ENCODE measurements at places on chromosomes 16 and 17.

GRCh38 chr17:63345611-63346010 is 100.5 kb downstream of the CYB561 start:
- DNase-seq = no peak

DNA sequence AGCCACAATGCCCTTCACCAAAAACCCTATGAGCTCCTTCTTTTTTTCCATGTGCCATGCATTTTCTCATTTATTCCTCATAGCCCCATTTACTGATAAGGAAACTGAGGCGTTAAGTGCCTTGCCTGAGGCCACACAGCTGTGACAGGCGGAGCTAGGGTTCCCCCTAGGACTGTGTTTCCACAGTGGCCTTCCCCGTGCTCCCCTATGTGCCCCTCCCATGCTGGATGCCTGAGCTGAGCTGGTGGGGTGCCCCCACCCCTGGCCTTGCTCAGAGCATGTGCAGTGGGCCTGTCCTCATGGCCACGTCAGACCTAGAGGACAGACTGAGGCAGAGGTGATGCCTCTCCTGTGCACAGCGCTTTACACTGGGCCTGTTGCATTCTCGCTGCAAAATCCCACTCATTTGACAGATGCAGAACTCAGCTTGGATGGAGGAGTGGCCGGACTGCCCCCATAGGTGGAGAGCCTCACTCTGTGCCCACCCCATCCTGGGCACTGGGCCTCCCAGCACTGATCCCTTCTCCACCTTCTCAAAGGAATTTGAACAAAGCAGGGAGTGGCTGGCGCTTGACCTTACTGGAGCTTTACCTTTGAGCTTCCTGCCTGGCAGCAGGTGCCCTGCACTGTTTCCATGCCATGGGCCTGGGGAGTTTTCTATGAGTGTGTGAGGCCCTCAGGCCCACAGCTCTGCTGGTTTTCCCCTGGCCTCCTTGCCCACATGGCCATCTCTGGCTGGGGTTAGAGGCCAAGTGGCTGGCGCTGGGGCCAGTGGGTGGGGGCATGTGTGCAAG is 2.6 kb downstream of the MAP2K3 start:
- DNase-seq = no peak

- no peak for DNase-seq
Measured at GRCh38 chr16:56789360-56789759, 59.4 kb downstream of the NUP93 start.

DNA sequence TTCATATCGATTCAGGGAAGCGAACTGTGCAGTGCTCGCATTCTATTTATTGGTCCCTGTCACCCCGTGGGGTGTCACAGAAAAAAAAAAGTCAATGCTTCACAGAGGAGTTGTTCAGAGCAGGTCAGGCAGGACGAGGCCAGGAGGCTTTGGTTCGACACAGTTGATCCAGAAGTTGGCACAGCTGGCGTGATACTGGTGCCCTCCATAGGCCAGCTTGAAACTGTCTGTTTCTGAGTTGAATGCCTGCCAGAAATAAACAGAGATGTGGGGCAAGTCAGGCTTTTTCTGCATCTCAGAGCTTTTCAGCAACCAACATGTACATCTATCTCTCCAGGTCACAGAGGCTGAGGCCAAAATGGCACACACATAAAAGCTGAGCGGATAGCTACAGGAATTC is 29.1 kb downstream of the DUSP14 start:
- DNase-seq = no peak

DNA sequence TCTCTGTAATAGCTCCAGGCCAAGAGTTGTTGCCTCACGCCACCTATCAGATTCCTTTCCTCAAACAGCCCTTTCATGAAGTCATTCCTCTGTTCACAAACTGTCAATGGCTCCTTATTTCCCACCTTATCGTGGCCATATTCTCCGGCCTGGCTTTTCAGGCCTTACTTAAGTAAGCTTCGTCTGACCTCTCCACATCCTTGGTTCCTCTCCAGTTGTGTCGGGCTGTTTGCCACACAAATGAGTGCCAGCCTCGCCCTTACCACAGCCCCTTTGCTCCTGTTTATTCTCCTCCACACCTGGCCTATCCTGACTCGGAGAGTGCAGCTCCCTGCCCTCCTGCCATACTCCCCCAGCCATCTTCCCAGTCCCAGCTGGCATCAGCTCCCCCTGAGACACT is 2.0 kb downstream of the TP53I13 start:
- no peak for DNase-seq

DNA sequence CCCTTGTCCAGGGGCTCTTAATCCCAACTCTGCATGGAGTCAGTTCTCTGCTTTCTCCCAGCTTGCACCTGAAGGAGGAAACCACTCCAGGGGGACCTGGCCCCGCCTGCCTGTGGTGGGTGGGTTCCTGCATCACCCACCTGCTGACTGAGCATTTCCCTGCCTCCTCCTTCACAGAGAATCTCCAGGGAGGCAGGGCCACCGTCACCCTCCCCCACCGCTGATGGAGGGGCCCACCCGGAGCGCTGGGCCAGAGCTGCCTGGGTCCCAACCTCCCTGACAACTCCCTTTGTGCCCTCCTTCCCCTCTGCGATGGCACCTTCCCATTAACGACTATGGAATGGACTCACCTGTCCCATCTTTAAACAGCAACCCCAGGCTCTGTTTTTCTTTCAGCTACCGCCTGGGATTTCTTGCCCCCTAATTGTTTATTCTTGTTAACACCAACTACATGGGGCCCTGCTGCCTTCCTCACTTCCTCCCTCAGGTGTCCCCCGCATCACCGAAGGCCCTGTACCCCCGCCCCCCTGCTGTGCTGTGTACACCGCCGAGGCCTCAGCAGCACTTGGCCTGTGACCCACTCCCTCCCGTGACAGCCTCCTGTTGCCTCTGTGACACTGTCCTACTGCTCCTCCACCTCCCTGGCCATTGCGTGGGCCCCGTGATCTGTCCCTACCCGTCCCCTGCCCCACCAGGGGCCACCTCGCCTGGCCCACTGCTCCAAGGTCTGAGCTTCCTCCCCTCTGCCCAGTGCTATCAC is 842 bp upstream of the TEDC2 start:
- no peak for DNase-seq

DNA sequence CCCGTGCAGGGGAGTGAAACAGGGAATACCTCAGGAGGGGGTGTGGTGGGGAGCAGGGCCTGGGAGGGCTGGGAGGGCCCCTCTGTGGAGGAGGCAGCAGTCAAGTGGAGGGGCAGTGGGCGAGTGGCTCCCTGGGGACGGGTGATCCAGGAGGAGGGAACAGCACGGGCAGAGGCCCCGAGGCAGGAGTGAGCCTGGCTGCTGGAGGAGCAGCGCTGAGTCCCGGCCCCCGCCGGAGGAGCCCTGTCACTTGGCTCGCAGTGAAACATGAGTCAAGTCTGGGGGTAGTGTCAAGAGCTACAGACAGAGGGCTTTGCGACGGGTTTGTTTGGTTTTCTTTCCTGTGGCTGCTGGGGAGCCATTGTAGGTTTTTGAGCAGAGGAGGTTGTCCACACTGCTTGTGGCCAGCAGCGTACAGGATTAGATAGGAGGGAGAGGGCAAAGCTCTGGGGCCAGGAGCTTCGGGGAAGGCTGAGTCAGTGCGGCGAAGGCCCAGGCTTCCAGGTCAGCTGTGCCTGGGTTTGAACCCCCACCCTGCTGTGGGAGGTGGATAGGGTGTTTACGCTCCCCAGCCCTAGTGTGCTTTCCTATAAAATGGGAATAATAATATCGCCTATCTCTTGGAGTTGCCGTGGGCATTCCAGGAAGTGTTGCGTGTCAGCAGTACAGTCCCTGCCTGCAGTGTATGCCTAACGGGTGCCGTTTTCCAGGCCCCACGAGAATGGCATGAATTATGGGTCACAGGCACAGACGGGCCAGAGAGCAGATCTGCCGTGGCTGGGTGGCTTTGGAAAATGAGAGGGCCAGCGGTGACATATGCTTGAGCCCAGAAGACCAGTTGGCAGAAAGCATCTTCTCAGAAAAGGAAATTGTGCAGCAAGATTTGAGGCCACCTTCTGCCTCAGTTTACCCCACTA is 115.9 kb upstream of the CIBAR2 start:
- DNase-seq = no peak

DNA sequence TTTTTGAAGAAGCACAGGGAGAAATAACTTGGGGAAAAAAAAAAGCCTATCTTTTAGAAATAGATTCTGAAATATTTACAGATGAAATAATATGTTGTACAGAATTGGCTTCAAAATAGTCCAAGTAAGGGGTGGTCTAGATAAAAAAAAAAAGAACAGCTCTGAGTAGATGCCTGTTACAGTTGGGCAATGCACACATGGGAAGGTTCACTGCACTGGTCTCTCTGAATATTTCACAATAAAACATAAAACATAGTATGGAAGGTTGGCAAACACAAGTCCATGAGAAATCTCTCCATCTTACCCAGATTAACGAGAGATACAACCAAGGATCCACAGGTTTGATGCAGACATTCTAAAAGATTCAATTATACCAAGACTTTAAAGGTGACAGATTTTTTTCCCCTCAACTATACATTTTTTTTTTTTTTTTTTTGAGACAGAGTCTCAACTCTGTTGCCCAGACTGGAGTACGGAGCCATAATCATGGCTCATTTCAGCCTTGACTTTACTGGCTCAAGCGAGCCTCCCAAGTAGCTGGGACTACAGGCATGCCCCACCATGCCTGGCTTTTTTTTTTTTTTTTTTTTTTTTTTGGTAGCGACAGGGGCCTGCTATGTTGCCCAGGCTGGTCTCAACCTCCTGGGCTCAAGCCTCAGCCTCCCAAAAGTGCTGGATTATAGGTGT is 58.0 kb downstream of the KANSL1 start:
- no peak for DNase-seq

GRCh38 chr17:32536736-32537643 is 50.2 kb downstream of the CDK5R1 start:
- DNase-seq = no peak

- no peak for DNase-seq
Measured at GRCh38 chr16:58264007-58264406, 30.8 kb downstream of the PRSS54 start.

DNA sequence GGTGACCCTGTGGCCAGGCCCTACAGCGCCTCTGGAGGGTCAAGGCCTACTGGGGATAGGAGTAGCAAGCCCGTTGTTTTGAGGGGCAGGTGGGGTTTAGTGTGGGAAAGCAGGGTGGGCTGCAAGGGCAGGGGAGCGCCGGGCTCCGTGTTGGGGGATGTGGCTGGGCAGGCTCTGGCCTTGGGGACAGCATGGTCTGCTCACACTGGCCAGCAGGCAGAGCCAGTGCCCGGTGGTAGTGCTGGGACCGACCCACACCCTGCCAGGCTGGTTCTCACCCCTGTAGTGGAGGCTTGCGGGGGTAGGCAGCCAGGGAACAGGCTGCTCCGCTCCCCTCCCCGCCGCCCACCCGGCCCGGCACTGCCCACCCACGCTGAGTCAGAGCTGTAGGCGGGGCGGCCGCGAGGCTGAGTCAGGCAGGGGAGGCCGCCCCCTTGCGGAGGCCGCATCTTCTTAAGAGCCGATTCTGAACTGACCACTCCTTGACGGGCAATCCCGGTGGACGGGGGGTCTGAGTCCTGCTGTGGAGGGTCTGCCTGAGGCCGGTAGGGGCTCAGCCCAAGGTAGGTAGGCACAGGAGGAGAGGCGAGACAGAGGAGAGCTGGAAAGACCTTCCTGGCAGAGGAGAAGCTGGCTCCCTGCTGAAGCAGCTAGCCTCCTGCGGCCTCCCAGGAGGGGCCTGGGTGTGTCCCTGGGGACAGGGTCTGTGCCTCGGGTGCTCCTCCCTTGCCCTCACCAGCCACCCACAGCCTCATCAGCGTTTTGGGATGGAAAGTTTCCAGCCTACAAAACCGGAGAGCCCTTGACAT is 62.4 kb downstream of the BAIAP2 start:
- DNase-seq = peak; percentile 30

- DNase-seq = no peak
Measured at GRCh38 chr16:88762941-88763340, 22.1 kb downstream of the PIEZO1 start.

DNA sequence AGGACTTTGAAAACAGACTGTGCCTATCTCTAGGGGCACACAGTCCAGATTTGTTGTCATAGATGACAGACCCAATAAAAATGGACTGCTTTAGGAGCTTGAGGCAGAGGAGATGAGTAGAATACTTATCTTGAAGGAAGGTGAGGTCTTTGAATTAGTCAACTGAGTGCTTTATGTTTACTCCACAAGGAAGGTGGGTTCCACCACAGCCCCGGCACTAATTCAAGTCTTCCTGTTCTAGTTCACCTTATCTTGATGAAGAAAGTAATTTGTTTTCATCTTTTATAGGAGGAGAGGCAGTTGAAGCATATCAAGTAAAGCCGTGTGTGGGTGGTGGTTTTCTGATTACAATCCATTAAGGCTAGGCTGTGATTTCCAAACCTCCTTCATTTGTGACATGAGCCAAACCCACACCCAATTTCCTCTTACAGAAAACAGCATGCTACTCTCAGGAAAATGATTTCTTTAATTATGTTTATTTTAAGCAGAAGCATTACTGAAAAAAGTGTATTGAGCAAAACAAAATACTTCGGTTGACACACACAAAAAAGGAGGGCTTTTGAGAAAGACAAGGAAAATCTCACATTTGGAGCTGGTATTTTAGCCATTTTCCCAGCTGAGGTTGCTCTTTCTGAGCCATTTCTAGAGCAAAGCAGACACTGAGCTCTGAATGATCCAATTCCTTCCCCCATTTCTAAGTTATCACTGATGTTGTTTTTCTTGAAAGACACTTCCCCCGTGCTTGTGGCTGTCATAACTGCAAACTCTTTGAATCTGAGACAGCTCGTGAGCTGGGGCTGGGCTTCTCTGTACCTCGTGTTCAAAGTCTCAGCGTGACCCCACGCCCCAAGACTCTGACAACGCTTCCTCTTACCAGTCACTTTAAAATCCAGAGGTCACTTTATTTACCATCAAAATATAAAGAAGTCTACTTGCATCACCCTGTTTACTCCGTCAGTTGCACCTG is 35.4 kb downstream of the CDRT15 start:
- no peak for DNase-seq

DNA sequence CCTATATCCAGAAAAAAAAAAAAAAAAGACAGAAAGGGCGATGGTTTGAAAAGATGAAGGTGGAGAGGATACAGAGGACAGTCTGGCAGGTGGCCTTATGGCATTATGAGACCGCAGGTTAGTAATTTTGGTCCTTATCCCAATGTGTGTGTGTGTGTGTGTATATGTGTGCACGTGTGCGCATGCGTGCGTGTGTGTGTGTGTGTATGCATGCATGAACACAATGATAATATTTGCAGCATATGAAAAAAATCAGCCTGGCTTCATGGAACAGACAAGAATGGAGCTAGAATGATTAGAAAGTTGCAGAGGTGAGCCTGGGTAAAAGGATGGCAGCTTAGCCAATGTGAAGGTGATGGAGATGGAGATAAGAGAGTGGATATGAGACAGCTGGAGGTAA is 83.4 kb downstream of the LYRM1 start:
- no peak for DNase-seq

GRCh38 chr17:73232587-73233373 is 28.9 kb downstream of the CPSF4L start:
- DNase-seq = peak; percentile 31
